ENCODE measurements at places on chromosomes 12 and 14.

- DNase-seq = no peak
These were observed 6.2 kb downstream of the C1QL4 start for GRCh38 chr12:49330631-49331379.

GRCh38 chr14:22797017-22797917 lies 18.0 kb downstream of the SLC7A7 start:
- DNase-seq = no peak

GRCh38 chr12:21718944-21719650 lies 55.4 kb downstream of the KCNJ8 start:
- no peak for DNase-seq

- no peak for DNase-seq
These were observed 8.4 kb upstream of the EP400 start for GRCh38 chr12:131941116-131941986.

DNA sequence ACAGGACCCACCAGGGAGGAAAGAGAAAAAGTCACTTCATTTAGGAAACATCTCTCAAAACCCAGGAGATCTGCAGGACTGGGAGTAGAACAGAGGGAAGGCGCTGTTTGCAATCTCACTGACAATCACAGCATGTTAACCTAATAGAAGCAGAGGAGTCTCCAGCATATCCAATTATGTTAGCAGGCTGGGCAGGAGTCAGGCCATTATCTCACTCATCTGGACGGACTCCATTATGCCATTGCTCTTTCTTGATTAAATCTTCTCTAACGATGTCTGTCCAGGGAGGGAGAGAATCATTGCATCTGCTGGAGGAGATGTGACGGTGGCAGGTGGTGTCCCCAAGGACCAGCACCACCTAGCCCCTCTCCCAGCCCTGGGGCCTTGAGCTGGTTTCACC lies 203.8 kb upstream of the SFSWAP start:
- DNase-seq = no peak

DNA sequence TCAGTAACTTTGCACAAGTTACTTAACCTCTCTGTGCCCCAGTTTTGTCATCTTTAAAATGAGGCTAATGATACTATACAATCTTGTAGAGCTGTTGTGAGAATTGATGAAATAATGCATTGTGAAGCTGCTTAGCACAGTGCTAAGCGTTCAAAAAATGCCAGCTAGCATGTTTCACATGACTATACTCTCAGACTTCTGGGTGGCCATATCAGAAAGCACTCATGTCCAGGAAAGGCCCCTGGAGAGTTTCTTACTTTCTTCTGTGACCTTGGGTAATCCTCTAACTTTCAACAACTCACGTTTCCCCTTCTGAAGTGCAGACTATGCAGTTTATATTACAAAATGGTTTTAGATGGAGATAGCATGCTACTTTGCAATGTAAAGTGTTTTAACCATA lies 68.1 kb downstream of the TPH2 start:
- no peak for DNase-seq

GRCh38 chr12:32688786-32689185 lies 9.7 kb downstream of the DNM1L start:
- no peak for DNase-seq

DNA sequence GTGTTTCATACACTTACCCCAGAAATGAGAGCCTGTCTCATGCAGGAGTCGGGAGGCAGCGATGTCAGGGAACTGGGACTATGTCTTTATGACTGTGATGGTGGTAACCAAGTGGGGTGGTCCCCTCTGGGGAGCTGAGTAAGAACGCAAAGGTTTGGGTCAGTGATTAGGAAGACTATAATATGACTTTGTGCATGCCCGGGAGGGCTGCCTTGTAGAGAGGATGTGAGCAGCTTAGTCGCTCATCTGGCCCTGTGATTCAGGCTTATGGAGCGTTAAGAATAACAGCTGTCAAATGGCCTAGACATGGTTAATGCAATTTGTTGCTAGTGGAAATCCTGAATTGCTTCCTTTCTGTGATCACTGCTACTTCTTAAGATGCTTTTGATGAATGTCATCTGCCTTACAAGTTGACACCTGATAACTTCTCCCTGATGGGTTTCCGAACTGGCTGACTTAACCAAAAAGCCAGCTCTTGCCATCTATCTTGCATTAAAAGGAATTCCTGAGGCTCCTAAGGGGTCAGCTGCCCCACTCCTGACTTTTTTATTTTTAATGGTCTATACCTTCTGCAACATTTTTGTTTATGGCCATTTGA lies 35.4 kb upstream of the AACS start:
- no peak for DNase-seq

All from NCI-H510A treated with DMSO at 0.1 percent for 48 hours (cell line).